Stimulated activated CD8-positive, alpha-beta memory T cell treated with anti-CD3 and anti-CD28 coated beads, Interleukin-7, amount 100 ng/mL, for 1 hour (primary cell): ENCODE measurements at places on chromosomes 4 and X.

DNA sequence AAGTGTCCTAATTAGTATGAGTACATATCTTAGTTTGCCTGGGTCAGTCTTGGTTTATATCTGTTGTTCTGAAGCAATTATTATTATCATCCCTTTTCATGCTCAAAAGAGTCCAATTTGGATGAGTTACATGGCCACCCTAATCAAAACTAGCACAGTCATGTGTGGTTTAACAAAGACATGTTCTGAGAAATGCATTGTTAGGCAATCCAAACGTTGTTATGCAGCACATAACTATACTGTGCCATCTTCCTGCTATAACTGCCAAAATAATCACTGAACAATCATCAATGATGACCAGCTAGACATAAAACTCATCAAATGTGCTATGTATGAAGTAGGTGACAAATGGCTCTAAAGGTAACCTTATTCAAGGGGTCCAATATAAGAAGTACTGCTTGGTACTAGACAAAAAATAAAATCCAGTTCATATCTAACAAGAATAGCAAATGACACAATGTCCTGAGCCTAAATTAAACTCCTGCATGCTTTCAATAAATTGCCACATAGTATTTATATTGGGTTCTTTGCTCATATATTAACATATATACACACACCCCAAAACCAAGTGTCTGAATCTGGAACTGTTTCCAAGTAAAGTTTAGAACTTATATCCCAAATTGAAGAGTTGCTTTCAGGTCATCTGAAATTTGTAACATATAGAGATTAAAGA lies 41.9 kb downstream of the CNOT6L start:
- DNase-seq = no peak

- no peak for DNase-seq
Measured at GRCh38 chr4:63757929-63758328, 651.3 kb downstream of the TECRL start.

GRCh38 chr4:41428601-41429279 lies 109.2 kb upstream of the LIMCH1 start:
- DNase-seq = no peak

GRCh38 chr4:82436130-82436529 lies 5.7 kb downstream of the ENOPH1 start:
- no peak for DNase-seq

DNA sequence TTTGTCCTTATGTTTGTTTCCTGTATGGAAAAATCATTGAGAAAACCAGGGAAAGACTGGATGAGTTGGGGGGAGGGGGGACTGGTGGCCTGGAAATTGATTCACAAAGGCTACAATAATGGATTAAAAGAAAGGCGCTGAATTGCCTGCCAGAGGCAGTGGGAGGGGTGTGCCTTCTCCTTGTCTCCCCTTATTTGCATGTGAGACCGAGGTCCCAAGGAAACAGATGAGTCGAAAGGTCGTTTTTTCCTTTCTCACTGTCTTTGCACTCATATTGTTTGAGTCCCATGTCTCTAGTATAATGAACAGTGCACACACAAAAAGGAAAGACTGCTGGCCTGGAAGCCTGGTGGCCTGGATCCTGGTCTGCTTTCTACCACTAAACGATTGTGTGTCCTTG lies 86.6 kb upstream of the ZDHHC15 start:
- DNase-seq = no peak

DNA sequence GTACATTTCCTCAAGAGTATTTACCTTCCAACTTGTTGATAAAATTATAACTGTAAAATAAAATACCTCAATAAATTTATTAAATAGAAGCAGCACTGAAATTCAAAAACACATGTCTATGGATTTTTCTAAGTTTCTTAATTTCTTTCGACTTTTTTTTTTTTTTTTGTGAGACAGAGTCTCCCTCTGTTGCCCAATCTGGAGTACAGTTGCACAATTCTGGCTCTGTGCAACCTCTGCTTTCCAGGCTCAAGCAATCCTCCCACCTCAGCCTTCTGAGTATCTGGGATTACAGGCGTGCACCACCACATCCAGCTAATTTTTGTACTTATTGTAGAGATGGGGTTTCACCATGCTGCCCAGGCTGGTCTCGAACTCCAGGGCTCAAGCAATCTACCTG lies 79.8 kb downstream of the IQCM start:
- no peak for DNase-seq

DNA sequence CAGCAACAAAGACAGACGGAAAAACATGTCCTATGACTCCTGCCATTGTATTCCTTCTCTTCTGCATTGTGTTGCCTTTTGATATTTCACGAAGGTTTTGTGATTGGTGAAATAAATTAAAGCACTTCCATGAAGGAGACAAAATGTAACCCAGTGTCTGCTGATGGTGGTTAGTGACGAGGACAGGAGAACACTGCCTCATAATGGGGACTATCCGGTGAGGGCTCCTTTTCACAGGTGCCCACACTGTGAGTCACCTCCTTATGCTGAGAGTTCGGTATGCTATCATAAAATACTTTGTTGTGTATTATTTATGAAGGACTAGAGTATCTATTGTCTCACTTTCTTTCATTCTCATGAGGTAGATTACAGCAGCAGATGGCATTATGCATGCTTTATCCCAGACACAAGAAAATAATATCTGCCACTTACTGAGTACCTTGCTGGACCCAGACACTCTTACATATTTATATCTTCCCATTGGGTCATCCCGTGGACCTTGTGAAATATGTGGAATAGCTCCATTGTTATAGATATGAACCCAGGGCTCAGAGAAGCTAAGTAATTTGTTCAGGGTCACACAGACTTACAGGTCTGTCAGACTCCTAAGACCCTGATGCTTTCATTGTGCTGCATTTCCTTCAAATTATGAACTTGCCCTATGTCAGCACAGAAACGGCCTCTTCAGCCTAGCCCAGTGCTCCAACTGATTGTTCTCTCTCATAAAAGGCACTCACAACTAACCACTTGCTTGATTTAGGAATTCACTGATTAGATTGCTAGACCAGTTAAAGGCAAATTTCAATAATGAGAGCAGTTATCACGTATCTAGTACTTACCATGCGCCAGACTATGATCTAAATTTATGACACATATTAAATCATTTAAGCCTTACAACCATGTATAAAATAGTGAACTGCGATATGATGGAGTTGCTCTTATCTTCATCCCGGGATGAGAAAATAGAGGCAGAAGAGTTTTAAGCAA lies 31.2 kb downstream of the PLS3 start:
- no peak for DNase-seq

DNA sequence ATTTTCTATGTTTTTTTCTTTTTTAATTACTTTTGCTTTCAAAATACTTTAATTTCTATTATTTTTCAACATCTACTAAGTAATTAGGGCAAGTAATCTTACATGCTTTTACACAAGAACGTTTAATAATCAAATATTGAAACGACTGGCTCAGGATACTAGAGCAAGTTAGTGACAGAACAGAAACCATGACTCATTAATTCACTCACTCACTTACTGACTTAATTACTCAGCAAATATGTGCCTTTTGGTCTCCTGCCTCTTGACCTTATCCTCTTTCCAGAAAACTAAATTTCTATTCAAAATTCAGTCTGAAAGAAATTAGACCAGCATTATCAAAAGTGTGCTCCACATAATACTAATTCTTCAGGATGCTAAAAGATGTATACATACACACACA lies 314.9 kb upstream of the TEX13C start:
- no peak for DNase-seq

GRCh38 chrX:46407753-46408130 lies 137.5 kb downstream of the ZNF674 start:
- DNase-seq = no peak

DNA sequence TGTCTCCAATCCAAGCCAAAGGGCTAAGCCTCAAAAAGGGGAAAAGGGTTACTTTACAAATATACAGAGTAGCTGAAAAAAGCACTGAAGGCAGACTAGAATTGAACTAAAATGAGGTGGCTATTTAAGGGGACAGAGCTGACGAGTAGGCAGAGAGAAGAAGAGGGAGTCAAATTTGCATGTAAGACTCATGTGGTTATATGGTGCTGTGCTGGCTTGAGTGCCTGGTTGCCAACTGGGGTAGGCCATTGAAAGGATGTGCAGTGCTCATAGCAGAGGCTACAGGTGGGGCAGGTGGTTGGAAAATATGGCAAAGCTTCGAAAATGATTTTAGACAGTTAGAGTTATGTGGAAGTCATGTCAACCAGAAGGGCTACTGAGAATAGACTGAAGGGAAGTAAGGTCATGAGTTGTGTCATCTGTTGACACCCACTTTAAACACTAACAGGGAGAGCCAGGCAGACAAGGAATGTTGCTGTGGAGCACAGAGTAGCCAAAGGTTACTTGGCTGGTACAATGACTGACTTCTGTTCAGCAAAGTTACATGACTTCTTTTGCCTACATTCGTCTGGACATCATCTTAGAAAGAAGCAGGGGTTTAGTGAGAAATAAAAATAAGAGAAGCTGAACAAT lies 1210.4 kb downstream of the ADGRL3 start:
- DNase-seq = no peak

- DNase-seq = no peak
Measured at GRCh38 chr4:22688236-22688635, 4.5 kb upstream of the GBA3 start.

DNA sequence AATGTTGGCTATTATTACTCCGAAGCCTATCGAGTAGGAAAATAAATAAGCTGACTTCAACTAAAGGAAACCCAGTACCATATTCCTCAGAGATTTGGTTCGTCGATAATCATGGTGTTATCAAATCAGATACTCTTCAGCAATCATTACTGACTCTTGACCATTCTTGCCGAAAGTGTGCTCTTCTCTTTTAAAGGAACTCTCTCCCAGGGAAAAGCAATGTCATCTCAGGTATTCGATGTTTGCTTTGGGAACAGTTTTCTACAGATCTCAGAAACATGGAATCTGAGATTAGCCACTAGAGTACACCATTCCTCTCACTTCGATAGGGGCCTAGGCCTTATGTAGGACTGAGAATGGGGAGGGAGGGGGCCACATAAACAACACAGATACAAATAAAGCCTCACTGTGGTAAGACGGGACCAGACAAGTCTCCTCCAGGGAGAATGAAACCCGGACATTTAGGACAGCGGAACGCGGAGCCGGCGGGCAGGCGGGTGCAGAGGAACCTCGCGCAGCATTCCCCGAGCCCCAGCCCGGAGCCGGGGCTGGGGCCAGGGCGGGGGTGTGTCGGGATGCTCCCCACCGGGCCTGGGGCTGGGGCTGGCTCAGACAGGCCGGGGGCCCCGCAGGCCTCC lies 581 bp downstream of the DNAJB14 start:
- no peak for DNase-seq

- DNase-seq = peak; percentile 17
Measured at GRCh38 chr4:15961781-15962510, 1.0 kb downstream of the FGFBP2 start.

- no peak for DNase-seq
Measured at GRCh38 chr4:17385403-17385802, 126.5 kb downstream of the QDPR start.

GRCh38 chr4:124288706-124289486 lies 423.6 kb downstream of the ANKRD50 start:
- DNase-seq = no peak

DNA sequence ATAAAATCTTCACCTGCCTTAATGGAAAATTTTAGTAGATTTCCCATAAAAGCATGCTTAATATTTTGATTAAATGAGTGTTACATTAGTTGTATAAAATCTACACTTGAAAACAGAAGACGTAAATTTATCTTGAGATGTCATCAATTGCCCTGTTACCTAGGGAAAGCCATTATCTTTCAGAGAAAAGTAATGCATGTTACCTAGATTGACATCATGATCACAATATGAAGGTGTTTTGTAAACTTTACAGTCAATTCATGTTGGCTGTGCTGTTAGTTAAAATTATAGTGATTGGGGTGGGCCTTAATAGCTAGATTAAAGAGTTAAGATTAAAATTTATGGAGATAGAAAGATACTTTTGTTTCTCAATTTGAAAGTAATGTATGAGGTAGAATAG lies 293.2 kb upstream of the PCDH18 start:
- DNase-seq = no peak

DNA sequence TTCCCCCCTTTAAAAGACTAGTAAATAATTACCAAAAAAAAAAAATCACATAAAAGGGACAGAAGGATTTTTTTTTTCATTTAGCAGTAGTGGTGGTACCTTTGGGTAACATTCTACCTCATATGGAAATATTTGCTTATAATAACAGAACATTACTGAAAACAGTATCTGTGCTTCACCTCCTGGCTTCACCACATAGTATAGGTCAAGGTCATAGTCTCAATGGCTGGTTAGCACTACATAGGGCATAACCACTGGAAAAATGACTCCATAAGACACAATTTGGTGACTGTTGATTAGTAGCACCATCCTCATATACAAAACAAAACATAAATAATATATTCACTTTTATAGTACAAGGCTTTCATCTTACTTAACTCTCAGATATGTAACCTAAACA lies 34.7 kb downstream of the MANBA start:
- no peak for DNase-seq

DNA sequence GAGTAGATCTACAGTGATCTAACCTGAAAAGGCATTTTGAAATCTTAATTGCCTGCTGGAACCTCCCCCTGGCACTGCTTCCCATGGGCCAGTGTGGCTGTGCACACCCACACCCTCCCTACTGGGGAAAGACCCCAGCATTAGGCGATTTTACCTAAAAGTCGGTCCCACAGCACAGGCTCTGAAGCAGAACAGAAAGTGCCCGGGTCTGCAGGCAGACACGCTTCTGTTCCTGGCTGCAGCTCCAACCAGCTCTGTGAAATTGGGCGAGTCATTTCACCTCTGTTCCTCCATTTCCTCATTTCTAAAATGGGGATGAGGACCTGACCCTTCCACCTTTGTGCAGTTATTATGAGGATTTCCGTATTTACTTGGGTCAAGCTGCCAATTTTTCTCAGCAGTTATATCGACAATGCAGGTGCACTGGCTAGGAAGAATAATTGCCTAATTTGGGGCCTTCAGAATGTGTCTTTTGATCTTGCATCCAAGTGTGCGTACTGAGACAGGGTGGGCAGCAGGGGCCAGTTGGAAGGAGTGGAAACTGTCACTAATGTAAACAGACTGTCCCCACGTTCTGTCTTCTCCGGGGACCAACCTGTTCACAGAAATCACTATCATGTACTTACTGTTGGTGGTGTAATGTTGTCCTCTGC lies 7.1 kb downstream of the KLF3 start:
- DNase-seq = no peak

DNA sequence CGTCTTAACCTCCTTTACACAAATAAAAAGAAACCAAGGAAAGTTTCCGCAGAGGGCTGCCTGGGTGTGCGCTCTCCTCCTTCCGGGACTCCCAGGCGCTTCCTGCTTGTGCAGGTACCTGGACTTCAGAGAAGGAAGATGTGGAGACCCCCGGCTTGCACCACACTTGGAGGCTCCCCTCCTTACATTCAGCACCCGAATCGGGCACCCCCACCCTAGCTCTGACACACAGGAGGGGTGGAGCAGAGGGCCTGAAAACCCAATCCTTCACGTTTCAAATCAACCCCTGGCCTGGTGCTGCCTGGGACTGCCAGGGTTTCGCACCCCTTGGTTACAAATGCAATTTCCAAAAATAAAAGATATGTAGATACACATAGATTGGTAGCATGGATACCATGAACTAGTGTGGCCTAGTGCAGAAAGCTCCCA lies 3.1 kb downstream of the NKX3-2 start:
- no peak for DNase-seq

GRCh38 chrX:331825-332495 lies 13.4 kb upstream of the GTPBP6 start:
- no peak for DNase-seq
